Activated CD4-positive, CD25-positive, alpha-beta regulatory T cell treated with anti-CD3 and anti-CD28 coated beads, Interleukin-2, amount 50 U/mL, for 16 hours (primary cell): ENCODE measurements at places on chromosomes 5 and 9.
A peak's percentile ranks its signal among the peaks of the same experiment; 100 is the strongest.

- no peak for DNase-seq
Observed at GRCh38 chr5:155676967-155677366, 650.0 kb upstream of the SGCD start.

- no peak for DNase-seq
Observed at GRCh38 chr9:88978034-88978433, 13.2 kb upstream of the S1PR3 start.

DNA sequence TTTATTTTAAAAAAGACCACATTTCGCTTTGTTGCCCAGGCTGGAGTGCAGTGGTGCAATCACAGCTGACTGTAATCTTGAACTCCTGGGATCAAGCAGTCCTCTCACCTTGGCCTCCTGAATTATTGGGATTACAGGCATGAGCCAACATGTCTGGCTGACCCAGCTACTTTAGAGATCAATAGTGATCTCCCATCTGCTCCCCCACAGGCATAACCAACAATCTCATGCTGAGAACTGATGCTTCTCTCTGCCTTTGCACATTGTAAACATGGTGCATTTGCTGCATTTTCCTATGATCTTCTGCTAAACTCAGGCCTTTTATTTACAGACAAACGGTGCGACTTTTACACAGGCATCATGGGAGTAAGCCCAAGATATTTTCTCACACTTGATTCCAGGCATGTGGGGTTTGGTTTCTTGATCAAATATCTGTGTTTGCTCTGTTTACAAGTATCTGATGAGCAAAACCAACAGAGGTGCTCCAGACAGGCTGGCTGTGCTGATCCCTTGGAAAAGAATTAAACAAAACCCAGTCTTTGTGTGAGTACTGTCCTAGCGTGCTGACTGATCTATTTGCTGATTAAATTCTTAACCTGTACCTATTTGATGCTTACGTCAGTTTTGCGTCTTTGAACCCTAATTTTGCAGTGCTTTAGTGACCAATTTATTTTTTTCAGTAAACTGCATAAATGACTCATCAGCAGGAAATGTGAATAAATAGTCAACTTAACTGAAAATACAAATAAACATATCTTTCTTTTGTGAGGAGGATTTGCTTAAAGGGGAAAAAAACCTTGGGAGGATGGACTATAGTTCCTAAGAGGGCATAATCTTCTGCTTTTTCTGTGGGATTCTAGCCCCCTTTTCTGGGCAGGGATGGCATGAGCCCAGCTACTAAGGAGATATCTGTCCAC, 191.7 kb upstream of the NR3C1 start:
- no peak for DNase-seq

- DNase-seq: no peak
Observed at GRCh38 chr9:127535834-127536233, 76.2 kb upstream of the STXBP1 start.

- DNase-seq: no peak
Observed at GRCh38 chr5:142827934-142828576, 57.9 kb downstream of the ARHGAP26 start.

GRCh38 chr9:74570879-74571512, 73.9 kb downstream of the RORB start:
- DNase-seq: no peak

GRCh38 chr5:14109771-14110170, 33.4 kb upstream of the TRIO start:
- DNase-seq: no peak

GRCh38 chr5:120388016-120388781, 75.9 kb upstream of the PRR16 start:
- no peak for DNase-seq

DNA sequence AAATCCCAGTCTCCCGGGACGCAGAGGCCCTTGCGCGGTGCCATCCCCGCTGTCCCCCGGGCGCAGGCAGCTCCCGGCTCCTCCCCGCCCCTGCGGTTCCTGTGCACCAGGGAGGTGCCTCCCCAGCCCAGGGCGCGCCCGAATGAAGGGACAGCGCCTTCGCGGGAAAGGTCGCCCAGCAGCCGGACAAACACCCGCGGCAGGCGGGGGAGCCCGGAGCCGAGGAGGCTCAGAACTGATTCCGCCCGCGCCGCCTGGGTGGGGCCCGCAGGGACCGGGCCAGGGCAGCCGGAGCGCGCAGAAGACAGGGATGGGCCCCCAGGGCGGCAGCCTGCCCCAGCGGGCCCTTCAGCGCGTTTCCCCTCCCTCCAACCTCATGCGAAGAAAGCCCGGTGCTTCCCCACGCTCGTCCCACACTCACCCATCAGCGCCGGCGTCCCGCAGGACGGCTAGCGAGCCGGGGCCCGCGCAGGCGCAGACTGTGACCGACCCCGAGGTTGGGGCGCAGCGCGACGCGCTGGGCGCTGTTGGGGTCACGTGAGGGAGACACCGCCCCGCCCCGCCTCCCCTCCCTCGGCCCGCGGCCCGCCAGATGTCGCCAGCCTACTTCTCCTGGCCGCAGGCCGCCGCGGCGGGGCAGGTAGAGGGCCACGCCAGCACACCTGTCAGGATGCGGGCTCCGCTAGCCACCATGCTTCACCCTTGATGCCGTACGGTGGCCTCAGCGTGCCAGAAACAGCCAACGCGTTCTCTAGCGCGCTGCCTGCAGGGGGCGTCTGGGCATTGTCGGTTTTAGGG, at the start of gene SLC25A51:
Gene SLC25A51 (minus strand): TSS at position 481 of the 798 bp plus-strand sequence. CDS start 15,577 bp downstream, outside the sequence.
- peak; percentile 92 for DNase-seq

DNA sequence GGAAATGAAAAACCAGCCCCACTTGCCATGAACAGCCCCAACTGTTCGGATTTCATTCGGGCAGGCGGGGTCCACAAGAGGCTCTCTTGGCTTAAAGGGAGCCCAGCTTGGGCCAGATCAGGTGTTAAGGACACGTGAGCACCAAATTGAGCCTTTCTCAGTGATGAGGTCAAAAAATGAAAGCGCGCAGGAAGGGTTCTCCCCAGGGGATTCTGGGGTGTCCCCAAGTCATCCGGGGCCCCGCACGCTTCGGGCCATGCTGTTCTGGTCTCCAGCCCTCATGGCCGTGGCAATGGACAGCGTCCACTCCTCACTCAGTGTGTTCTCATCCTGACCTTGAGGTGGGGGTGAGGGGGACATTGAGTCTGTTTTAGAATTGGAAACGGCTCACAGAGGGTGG, 10.9 kb downstream of the AK1 start:
- no peak for DNase-seq

DNA sequence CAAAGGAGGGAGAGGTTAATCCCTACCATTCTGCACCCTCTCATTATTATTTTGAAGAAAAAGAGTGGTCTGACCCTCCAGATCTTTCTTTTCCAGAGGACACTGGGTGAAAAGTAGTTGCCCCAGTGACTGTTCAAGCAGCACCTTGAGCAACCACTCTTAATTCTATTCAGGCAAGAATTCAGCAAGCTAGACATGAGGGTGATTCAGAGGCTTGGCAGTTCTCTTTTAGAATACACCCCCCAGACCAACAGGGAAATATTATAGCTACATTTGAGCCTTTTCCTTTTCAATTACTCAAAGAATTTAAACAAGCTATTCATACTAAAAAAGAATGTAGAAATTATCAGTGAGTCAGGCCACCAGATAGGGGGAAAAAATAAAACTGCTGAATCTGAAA, 178.3 kb downstream of the MRPS30 start:
- no peak for DNase-seq

DNA sequence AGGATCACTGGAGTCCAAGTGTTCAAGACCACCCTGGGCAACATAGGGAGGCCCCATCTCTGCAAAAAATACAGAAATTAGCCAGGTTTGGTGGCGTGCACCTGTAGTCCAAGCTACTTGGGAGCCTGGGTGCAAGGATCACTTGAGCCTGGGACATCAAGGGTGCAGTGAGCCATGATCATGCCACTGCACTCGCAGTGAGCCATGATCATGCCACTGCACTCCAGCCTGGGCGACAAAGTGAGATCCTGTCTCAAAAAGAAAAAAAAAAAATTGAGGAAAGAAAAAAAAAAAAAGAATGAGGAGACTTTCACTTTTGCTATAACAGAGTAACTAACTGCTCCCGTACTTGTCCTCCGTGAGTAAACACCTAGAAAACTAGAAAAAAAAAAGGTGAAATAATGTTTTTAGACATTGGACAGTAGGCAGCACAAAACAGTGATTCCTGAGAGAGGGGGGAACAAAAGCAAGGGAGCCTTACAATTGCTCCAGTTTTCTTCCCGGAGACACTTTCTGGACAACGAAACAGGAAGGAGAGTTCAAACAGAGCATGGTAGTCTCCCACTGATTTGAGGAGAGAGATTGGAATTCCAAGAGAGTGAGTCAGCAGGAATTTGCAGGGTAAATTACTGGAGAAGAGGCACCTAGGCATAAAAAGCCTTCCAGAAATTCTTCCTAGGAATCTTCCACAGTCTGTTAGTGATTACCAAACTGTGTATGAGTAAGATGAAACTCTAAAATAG, 6.9 kb upstream of the ZBTB5 start:
- DNase-seq: no peak

DNA sequence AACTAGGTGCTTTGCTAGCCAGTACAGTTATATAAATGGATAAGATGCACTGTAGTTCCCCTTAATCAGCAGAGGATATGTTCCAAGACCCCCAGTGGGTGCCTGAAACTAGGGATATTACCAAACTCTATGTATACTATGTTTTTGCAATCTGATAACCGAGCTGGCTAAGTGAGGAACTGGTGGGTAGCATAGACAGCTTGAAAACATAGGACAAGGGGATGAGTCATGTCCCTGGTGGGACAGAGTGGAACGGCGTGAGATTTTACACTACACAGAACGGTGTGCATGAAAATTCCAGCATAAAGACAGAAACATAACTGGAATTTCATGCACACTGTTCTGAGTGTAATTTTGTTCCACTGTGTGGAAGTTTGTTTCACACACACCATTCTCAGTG, 86.9 kb downstream of the BASP1 start:
- no peak for DNase-seq

GRCh38 chr5:141732417-141732816, 50.4 kb upstream of the ARAP3 start:
- no peak for DNase-seq

GRCh38 chr5:120382833-120383232, 81.3 kb upstream of the PRR16 start:
- no peak for DNase-seq

GRCh38 chr5:4676934-4677333, 463.2 kb upstream of the ADAMTS16 start:
- DNase-seq: no peak

- DNase-seq: no peak
Observed at GRCh38 chr5:42984307-42984706, 55.8 kb downstream of the ANXA2R start.

GRCh38 chr5:153905219-153905618, 133.5 kb downstream of the FAM114A2 start:
- no peak for DNase-seq

GRCh38 chr5:30693326-30693725, 500.2 kb upstream of the CDH6 start:
- no peak for DNase-seq

DNA sequence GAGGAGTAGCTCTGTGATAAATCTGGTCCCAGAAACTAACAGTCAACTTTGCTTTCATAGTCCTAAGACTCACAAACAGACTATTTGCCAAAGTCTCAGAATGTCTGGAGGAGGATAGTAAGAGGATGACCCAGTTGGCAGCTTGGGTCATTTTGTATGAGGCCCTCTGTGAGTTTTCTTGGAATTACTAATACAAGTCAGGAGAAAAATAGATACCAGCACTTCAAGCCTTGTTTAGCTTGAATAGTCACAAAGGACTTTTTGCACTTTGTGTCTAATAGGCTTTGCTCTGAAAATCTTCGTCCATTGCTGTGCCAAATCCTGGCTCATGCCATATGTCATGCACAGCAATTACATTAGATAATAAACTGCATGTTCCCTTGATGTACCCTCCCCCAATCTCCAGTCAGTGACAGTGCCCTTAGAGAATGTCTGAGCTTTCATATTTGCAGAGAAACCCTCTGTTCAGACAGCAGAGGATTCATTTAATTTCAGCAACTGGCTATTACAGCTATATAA, 612.8 kb downstream of the CSNK1G3 start:
- DNase-seq: no peak

DNA sequence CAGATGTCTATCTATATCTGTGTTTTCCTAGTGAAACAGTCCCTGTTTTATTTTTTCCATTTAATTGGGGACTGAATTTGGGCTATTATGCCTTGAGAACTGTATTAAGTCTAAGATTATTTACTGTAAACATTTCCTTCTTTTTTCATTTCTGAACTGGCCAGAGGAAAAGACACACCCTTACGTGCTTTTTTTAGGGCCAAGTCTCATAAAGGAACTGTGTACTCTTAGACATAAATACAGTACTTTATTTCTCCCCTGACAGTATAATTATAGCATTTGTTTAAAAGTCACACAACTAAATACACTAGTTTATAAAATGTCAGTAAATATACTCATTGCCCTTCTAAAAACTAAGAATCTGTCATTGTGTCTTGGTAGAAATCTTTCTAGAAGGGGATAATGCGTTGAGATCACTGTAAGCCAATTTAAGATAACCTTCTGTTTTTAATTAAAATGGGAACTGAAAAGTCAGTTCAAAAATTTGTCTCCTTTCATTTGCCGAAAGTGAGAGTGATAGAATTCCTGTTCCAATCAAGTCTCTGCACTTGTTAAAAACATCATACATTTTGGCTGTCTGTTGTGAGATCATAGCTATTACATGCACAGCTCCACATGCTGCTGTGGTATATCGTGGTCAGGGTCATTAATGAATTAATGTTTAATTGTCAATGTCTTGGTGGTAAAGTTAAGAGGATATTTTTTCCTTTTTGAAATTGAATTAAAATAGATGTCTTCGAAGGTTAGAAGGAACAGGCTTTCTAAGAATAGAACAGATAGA, 132.1 kb downstream of the FOCAD start:
- no peak for DNase-seq

DNA sequence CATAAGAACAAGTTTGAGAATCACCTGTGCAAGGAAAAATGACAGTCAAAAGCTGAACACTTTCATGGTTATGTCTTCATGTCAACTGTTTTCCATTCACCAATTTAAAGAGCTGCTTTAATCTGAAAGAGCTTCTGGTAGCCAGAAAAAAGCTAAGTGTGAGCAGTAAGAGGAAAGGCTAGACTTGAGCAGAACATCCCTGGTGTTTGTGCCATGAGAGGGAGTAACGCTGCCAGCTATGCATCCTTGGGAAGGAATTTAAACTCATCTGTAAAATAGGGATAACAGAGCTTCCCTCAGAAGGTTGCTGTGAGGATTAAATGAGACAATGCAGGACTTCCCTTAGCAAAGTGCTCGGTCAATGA, 193.7 kb downstream of the MAPKAP1 start:
- DNase-seq: no peak

DNA sequence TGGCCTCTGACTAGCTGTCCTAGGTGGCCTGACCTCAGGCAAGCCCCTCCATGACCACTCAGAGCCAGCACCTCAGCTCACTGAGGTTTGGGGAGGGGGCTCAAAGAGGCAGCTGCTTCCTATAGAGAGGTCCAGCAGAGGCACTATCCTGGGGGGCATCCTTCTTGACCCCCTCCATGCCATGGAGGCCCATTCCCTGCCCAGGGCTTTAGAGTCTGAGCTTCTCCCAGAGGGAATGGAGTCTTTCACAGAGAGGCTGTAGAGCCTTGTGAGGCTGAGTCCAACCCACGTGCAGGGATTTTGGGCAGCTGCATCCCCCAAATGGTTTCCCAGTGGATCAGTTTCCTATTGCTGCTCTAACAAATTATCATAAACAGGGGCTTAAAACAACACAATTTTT, 16.9 kb downstream of the IRF1 start:
- DNase-seq: no peak
